Suprapubic skin (tissue), 4 donors: ENCODE measurements at places on chromosomes 2 and 18.

DNA sequence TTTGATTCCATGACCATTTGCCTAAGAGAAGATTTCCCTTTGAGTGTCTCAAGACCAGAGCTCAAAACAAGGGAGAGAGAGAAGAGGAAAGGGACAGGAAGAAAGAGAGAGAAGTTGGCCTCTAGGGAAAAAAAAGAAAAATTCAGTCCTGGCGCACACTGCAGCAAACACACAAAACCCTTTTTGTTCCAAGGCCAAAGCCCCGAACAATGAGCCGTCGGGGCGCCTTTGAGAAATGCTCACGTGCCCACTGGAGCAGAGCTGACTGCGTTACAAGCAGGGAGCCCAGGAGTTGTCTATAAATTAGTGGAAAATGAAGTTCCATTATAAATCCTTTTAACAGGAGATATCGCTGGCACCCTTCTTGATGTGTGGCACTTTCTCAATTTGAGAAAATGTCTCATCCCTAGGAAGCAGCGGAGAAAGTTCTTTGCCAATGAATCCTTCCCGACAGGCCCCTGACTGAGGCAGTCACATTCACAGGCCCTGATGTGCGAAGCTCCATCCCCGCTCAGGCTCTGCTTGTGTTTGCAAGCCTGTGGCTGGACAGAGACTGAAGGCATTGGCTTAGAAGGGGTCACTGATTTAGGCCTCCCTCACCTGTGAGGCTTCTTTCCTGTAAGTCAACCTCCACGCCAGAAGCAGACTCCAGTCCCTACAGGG, 32.1 kb upstream of the NCKAP5 start:
- no peak for DNase-seq
- no peaks in the 10 kb centered on the region for H3K36me3 ChIP-seq
- no peak overlapping the region for H3K4me3 ChIP-seq
- no peaks in the 10 kb centered on the region for H3K27me3 ChIP-seq

GRCh38 chr2:233209117-233209532, 42.3 kb upstream of the ATG16L1 start:
- H3K4me3 ChIP-seq: no peak overlapping the region
- H3K27ac ChIP-seq: no peak overlapping the region
- DNase-seq: no peak
- H3K27me3 ChIP-seq: no peaks in the 10 kb centered on the region
- H3K4me1 ChIP-seq: peaks cover 32% of the 10 kb centered on the region
- H3K36me3 ChIP-seq: no peaks in the 10 kb centered on the region

DNA sequence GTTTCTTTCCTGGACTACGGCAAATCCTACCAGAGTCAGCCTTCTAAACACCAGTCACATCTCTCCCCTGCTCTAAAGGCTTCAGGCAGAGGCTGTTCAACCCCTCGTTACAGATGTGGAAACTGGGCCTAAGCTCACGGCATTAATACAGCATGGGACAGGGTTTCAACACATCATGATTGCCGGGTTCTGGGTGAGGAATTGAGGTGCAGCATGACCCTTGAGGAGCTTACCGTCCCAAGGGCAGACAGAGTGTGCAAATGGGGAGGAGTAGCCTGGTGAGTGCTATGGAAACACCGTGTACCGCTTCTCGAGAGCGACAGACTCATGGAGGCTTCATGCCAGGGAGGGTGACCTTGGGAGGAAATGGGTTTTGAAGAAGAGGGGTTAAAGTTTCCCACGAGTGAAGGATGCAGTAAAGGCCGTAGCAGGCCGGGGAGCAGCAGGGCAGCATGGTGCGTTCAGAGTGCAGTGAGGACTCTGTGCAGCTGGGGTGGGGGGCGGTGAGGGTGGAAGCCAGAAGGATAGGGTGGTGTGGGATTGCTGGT, 51.1 kb downstream of the TGOLN2 start:
- H3K36me3 ChIP-seq: no peaks in the 10 kb centered on the region
- peak overlapping the region; percentile 57 for H3K27ac ChIP-seq
- H3K4me1 ChIP-seq: peaks cover 26% of the 10 kb centered on the region
- H3K4me3 ChIP-seq: peak overlapping the region; percentile 20
- H3K27me3 ChIP-seq: no peaks in the 10 kb centered on the region

DNA sequence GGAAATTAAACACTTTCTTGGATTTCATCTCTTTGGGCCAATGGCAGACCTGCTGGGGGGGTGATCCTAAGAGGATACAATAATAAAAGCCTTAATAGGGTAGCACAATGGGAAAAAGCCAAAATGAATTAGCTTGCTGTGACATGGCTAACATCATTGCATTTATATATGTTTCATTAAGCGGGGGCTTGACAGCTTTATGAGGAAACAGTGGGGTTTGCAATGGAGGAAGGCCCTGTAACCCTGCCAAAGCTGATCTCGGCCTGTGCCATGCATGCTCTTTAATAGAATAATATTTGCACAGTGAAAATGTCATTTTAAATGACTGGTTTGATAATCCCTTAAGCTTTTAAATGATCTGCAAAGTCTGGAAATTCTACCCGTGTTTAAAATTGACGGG, 291.5 kb downstream of the SLC4A3 start:
- H3K27me3 ChIP-seq: no peaks in the 10 kb centered on the region
- no peak for DNase-seq
- H3K36me3 ChIP-seq: no peaks in the 10 kb centered on the region
- H3K4me3 ChIP-seq: no peak overlapping the region

DNA sequence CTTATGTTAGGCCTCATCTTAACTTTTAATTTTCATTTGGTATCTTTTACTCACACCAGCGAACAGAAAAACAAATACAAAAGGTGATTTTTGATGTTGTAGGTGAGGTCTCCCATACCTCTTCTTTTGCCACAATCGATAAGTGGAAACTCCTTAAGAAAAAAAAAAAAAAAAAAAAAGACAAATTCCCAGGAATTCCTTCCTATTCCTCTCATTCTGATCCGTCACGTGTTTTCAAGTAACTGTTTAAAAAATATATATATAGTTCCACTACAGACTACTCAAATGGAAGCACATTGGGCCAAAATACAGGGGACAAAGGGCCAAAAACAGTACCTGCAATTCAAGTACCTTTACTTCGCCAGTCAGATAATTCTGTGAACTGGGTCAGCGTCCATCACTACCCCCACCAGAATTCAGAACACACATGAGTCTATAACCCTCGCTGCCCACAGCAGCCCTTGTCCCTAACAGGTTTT, 16.5 kb downstream of the NMUR1 start:
- H3K4me3 ChIP-seq: peak overlapping the region; percentile 77
- H3K27ac ChIP-seq: peak overlapping the region; percentile 91
- no peak for DNase-seq
- H3K4me1 ChIP-seq: peaks cover 15% of the 10 kb centered on the region
- no peaks in the 10 kb centered on the region for H3K36me3 ChIP-seq

DNA sequence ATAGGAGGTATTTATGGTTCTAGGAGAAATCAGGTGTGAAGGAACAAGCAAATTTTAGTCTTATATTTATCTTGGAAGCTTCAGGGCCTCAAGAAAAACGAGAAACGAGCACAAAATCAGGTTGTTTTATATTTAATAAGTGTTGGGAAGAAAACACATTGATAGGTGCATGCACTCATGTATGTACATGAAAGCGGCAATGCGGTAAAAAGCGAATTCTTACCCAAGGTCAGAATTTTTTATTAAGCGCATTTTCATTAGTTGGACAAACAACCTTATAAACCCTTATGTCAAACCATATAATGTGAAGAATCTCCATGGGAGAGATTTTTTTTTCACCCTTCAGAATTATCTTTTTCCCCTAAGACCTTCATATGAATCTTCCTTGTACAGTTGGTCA, 25.4 kb downstream of the SLC66A3 start:
- H3K4me3 ChIP-seq: no peak overlapping the region
- no peak overlapping the region for H3K27ac ChIP-seq
- no peak for DNase-seq

DNA sequence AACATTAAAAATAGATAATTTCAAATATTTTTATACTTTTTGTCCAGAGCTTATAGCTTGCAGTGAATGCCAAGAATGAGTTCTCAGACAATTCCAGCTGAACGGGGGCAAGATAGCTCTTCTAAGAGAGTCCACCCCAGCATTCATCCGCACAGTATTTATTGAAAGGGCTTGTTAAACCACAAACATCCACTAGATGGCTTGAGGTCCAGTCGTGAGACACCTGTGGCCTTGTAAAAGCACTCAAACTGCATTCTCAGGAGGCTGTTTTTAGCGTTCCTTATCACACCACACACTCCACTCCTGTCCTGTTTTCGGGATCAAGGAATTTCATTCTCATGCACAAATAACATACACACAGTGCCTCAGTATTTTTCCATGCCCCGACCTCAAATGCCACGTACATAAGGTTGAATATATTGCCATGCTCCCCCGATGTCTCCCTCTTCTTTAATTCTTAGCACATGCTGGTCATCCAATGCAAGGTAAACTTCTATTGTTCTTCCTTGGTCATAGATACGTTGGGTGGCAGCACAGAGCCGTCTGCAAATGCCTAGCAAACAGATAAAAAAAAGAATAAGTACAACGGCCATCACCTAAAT, 47.4 kb downstream of the DNAJC10 start:
- DNase-seq: no peak
- no peaks in the 10 kb centered on the region for H3K4me1 ChIP-seq
- H3K36me3 ChIP-seq: peaks cover 38% of the 10 kb centered on the region
- no peak overlapping the region for H3K4me3 ChIP-seq

- H3K27ac ChIP-seq: no peak overlapping the region
- no peak overlapping the region for H3K4me3 ChIP-seq
- DNase-seq: no peak
- H3K4me1 ChIP-seq: no peaks in the 10 kb centered on the region
- no peaks in the 10 kb centered on the region for H3K27me3 ChIP-seq
- H3K36me3 ChIP-seq: no peaks in the 10 kb centered on the region
These were observed 55.8 kb upstream of the SLC35F5 start for GRCh38 chr2:113812204-113812603.

GRCh38 chr2:219362524-219363164, 25.1 kb downstream of the DNPEP start:
- no peak overlapping the region for H3K4me3 ChIP-seq
- peaks cover 18% of the 10 kb centered on the region for H3K4me1 ChIP-seq
- H3K27ac ChIP-seq: no peak overlapping the region
- H3K27me3 ChIP-seq: peaks cover 19% of the 10 kb centered on the region

DNA sequence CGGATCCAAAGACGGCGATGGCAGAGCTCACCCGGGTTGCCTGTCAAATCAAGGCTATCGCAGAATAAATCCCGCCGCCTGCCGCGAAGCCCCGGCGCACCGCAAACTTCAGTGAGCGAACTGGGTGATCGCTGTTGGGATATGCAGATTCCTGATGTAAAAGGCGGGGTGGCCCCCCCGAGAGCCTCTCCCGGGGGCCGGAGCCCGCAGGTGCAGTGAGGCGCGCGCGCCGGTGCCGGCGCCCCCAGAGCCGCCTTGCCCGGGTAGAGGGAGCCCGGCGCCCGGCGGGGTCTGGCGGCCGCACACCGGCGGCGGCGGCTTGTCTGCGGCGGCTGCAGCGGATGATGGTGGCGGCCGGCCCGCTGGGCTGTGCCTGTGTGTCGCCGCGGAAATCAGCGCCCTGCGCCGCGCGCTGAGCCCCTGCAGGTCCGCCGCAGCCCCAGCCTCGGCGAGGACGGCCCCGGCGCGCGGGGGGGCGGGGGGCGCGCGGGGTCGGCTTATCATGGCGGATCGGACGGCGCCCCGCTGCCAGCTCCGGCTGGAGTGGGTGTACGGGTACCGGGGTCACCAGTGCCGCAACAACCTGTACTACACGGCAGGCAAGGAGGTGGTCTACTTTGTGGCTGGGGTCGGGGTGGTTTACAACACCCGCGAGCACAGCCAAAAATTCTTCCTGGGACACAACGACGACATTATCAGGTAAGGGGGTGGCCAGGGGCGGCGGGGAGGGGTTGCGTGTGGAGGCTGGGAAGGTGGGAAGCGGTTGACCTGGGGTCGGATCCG, 1.3 kb downstream of the EML6 start:
- no peaks in the 10 kb centered on the region for H3K36me3 ChIP-seq
- no peak overlapping the region for H3K27ac ChIP-seq
- H3K4me1 ChIP-seq: peaks cover 17% of the 10 kb centered on the region

- H3K27ac ChIP-seq: no peak overlapping the region
- no peaks in the 10 kb centered on the region for H3K27me3 ChIP-seq
- H3K4me1 ChIP-seq: no peaks in the 10 kb centered on the region
- no peaks in the 10 kb centered on the region for H3K36me3 ChIP-seq
- DNase-seq: no peak
These were observed 90.3 kb upstream of the BCL11A start for GRCh38 chr2:60643747-60644146.

DNA sequence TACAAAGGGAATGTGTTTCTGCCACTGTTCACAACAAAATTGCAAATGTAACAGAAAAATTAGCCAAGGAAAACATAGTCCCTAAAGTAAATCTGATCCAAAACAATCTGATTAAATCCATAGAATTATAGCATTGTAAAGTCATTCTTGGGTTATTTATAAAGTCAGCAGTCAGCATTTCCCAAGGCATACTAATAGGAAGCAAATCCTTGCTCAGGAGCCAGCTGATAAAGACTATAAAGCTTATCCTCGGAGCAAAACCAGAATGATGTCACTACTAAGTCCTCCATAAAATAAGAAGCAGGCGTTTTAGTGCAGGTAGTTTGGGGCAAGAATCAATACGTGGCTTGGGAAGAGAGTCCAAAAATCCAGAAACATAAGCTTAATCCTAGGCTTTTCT, 67.3 kb upstream of the CSRNP3 start:
- no peak overlapping the region for H3K4me3 ChIP-seq
- no peaks in the 10 kb centered on the region for H3K36me3 ChIP-seq
- no peak for DNase-seq

- no peaks in the 10 kb centered on the region for H3K36me3 ChIP-seq
- H3K4me1 ChIP-seq: peaks cover 49% of the 10 kb centered on the region
- H3K27me3 ChIP-seq: no peaks in the 10 kb centered on the region
- H3K4me3 ChIP-seq: no peak overlapping the region
- DNase-seq: no peak
These were observed 19.5 kb upstream of the STAT4 start for GRCh38 chr2:191170301-191170636.

GRCh38 chr2:154032220-154032619, 160.5 kb downstream of the GALNT13 start:
- no peak overlapping the region for H3K27ac ChIP-seq
- H3K4me3 ChIP-seq: no peak overlapping the region
- H3K36me3 ChIP-seq: no peaks in the 10 kb centered on the region
- no peak for DNase-seq

- no peak for DNase-seq
- peaks cover 5% of the 10 kb centered on the region for H3K4me1 ChIP-seq
These were observed 479 bp downstream of the IL1F10 start for GRCh38 chr2:113068249-113068648.
